Liver (tissue), 10 donors: ENCODE measurements at places on chromosomes 5 and 9. TPM values are rescaled to one million over a fixed set of nuclear protein-coding genes. Genes with fewer than 3 reads are reported as not detected.

Gene SUSD3
- 4.1 TPM for total RNA-seq

Gene ANKS6
- 6.3 TPM for total RNA-seq

DNA sequence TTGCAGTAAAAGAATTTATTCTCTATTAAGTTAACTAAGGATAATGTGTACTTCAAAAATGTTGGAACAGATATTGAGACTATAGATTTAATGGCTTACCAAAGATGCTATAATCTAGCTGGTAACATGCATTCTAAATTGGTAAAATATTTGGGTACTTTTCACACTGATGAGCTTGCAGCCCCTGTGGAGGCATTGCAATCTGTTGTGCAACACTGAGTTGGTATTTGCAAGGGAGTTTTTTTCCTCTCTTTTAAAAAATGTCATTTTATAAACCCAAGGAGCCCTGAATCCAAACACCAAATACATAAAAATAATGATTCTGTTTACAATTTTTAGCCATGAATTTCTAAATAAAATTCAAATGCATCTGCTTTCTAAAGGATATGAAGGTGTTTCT lies 944.8 kb downstream of the DTWD2 start:
- no peaks in the 10 kb centered on the region for H3K27me3 ChIP-seq
- no peak overlapping the region for H3K27ac ChIP-seq
- H3K4me1 ChIP-seq, result no peaks in the 10 kb centered on the region
- H3K4me3 ChIP-seq, result no peak overlapping the region

DNA sequence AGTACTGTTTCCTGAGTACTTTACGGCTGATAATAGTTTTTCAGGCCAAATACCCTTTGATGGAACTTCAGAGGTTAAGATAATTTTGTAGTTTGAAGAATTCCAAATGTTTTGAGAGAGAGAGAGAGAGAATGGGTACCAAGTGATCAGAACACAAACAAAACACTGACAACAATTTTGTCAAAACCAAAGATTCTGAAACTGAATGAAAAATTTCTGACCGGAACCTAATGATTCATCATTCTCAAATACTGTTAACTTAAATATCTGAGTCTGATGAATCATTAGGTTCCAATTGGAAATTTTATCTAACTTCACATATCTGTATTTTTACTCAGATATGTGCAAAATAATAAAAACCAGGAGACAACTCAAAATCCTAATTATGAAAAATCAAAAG lies 4.0 kb downstream of the LMBRD2 start:
- no peak overlapping the region for H3K4me3 ChIP-seq
- H3K27ac ChIP-seq, result no peak overlapping the region
- no peak for DNase-seq
- H3K36me3 ChIP-seq, result no peaks in the 10 kb centered on the region

DNA sequence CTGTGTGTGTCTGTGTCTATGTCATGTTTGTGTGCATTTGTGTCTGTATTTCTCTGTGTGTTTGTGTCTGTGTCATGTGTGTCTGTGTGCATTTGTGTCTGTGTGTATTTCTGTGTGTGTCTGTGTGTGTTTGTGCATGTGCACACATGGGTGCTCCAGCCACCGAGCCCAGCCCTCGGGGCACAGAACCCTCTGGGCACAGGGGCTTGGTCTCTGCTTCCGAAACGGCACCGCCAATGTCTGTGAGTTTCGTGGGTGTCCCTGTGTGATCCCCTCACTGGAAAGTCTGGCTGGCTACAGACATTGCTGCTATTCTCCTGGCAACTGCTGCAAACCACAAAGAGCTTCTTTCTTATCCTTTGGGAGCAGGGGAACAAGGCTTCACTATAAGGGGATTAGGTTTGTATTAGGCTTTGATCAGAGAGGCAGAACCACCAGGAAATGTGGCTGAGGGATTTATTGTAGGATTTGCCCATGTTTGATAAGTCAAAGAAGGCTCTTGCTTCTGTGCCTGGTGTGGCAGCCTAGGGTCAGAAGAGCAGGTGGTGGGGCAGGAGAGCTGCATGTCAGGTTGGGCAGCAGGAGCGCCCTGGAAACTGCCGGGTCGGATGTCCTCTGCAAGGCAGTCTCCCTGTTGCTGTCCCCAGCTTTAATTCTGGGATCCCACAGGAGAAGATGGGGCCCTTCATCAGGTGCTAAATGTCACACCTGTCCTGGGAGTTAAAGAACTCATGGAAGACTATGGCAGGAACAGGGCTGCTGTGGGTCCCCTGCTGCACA lies 39.6 kb upstream of the FCN1 start:
- H3K36me3 ChIP-seq, result no peaks in the 10 kb centered on the region
- H3K4me1 ChIP-seq, result no peaks in the 10 kb centered on the region
- H3K4me3 ChIP-seq, result no peak overlapping the region
- no peak overlapping the region for H3K27ac ChIP-seq
- no peaks in the 10 kb centered on the region for H3K27me3 ChIP-seq

Gene KIF4B
- total RNA-seq, result 0.17 TPM

DNA sequence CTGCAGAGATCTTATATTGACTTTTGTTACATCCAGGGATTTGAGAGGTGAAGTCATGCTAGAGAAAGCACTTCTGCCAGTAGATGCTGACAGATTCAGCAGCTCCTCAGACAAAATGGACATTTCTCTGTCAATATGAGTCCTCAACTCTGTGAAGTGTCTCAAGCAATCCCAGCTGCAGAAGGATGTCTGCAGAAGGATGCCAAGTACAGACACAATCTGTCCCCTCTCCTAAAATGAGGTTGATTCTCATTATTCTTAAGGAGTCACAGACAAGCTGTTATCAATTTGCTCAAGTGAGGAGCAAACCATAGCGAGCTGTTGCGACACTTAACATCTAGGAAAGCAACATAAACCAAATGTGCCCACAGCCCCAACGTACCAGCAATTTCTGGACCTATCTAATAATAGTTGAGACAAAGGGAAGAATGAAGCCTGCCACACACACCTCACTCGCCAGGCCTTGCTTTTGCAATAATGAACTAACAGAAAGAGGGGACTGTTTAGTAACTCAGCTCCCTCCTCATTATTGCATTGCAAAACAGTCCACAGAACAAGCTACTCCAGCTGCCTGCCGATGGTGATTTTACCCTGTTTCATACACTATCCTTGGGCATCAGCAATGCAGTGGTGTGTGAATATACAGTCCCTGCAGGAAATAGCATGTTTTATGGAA lies 364.2 kb upstream of the PDE4D start:
- no peaks in the 10 kb centered on the region for H3K27me3 ChIP-seq
- H3K4me3 ChIP-seq, result no peak overlapping the region
- no peak for DNase-seq
- H3K36me3 ChIP-seq, result no peaks in the 10 kb centered on the region

- H3K36me3 ChIP-seq, result no peaks in the 10 kb centered on the region
- DNase-seq, result peak; percentile 70
- no peaks in the 10 kb centered on the region for H3K4me1 ChIP-seq
- no peak overlapping the region for H3K27ac ChIP-seq
- no peaks in the 10 kb centered on the region for H3K27me3 ChIP-seq
These were observed 14.4 kb upstream of the SCGB3A1 start for GRCh38 chr5:180605554-180606214.

Gene LECT2
- total RNA-seq, result 72.0 TPM

Gene IFNA7
- not detected for total RNA-seq

Gene SAXO1
- total RNA-seq, result 0.05 TPM

DNA sequence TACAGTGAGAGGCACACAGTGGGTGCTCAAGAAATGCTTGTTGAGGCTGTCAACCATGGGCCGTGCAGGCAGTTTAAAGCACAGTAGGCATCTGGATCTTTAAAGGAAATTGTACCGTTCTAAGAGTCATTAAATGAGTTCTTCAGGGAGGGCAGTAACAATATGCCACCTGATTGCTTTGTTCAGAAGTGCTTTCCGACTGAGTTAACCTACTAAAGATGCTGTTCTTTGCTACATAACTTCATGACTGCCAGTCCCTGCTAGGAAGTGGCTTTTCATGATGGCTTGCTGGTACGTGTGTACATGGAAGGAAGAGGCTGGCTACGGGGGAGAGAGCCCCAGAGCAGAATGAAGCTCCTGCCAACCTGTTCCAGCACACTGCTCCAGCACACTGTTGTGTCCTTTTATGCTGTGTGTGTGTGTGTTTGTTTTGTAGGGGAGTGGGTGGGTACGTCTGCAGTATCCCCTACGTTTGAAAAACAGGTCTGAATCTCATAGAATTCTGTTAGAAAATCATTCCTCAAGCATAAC lies 41.9 kb upstream of the PPP2R2B start:
- no peaks in the 10 kb centered on the region for H3K4me1 ChIP-seq
- H3K27me3 ChIP-seq, result no peaks in the 10 kb centered on the region
- H3K4me3 ChIP-seq, result no peak overlapping the region
- no peak overlapping the region for H3K27ac ChIP-seq

Gene TAF11L10
- not detected for total RNA-seq

- H3K36me3 ChIP-seq, result no peaks in the 10 kb centered on the region
- H3K27me3 ChIP-seq, result no peaks in the 10 kb centered on the region
These were observed 36.2 kb upstream of the ADAM19 start for GRCh38 chr5:157611571-157612476.

Gene C5orf22
- total RNA-seq, result 7.7 TPM

- no peak for DNase-seq
- H3K27me3 ChIP-seq, result no peaks in the 10 kb centered on the region
- H3K4me3 ChIP-seq, result no peak overlapping the region
- no peak overlapping the region for H3K27ac ChIP-seq
- no peaks in the 10 kb centered on the region for H3K4me1 ChIP-seq
These were observed 57.8 kb downstream of the C9orf153 start for GRCh38 chr9:86201474-86202337.

DNA sequence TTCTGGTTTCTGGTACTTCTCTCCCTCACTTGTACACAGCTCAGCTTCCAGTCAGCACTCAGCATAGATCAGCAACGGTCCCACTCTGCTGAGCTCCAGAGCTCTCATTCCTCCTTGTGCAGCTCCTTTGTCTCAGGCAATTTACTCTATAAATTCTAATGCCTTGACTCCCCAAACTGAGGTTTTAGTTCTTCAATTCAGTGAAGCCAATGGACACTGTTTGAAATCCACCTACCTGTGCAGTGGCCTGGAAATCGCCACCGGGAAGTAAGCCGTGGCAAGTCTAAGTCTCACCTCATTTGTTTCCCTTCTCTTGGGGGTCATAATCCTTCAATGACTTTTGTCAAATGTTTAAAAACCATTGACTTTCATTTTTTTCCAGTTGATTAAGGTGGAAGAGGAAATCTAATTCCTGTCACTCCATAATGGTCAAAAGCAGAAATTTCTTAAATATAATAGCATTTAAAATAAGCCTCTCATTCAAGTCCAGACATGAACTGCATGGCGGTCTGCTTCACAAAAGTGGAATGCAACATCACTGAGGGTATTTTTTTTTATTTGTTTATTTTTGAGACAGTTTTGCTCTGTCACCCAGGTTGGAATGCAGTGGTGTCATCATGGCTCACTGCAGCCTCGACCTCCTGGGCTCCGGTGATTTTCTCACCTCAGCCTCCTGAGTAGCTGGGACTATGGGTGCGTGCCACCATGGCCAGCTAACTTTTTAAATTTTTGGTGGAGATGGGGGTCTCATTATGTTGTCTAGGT lies 79.6 kb downstream of the C7 start:
- no peak overlapping the region for H3K4me3 ChIP-seq
- peaks cover 26% of the 10 kb centered on the region for H3K4me1 ChIP-seq
- H3K27ac ChIP-seq, result no peak overlapping the region
- no peaks in the 10 kb centered on the region for H3K36me3 ChIP-seq
- H3K27me3 ChIP-seq, result no peaks in the 10 kb centered on the region

Gene SAP30L
- 11.1 TPM for total RNA-seq

DNA sequence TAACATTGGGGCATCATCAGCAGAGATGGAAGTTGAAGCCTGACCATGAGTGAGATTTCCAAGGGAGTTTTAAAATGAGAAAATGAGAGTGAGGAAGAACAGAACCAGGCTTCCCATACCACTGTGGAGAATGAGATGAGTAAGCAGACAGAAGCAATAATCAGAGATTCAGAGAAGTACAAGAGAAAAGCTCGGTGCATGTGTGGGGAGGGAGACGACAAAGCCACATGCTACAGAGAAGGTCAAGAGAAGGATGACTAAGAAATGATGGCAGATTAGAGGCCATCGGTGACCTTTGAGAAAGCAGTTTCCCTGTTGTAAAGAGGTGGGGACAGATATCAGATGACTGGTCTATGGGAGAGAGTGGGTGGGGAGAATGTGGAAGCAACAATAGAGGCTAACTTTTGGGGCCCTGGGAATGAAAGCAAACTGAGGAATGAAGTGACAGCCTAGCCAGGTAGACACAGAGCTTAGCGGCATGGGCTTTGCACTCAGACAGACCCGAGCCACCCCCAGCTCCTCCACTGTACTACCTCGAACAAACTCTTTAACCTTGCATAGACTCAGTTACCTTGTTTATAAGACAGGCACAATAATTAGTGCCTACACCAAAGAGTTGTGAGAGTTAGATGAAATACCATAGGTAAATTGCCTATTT lies 207.7 kb downstream of the PIK3R1 start:
- no peaks in the 10 kb centered on the region for H3K27me3 ChIP-seq
- no peak overlapping the region for H3K27ac ChIP-seq
- H3K4me1 ChIP-seq, result no peaks in the 10 kb centered on the region
- H3K36me3 ChIP-seq, result no peaks in the 10 kb centered on the region
- no peak for DNase-seq

- H3K4me3 ChIP-seq, result no peak overlapping the region
- H3K36me3 ChIP-seq, result no peaks in the 10 kb centered on the region
- no peak overlapping the region for H3K27ac ChIP-seq
- no peaks in the 10 kb centered on the region for H3K27me3 ChIP-seq
- no peak for DNase-seq
- H3K4me1 ChIP-seq, result peaks cover 19% of the 10 kb centered on the region
These were observed 16.3 kb upstream of the NPR2 start for GRCh38 chr9:35774907-35775635.
